ENCODE measurements at places on chromosomes 13 and 19. TPM values are rescaled to one million over a fixed set of nuclear protein-coding genes. Genes with fewer than 3 reads are reported as not detected.

GRCh38 chr13:111215081-111216047 lies 100.3 kb downstream of the ARHGEF7 start:
- DNase-seq: no peak

The CLDN10 gene
- polyA plus RNA-seq: not detected

GRCh38 chr13:22027566-22027965 lies 356.7 kb downstream of the FGF9 start:
- no peak for DNase-seq

DNA sequence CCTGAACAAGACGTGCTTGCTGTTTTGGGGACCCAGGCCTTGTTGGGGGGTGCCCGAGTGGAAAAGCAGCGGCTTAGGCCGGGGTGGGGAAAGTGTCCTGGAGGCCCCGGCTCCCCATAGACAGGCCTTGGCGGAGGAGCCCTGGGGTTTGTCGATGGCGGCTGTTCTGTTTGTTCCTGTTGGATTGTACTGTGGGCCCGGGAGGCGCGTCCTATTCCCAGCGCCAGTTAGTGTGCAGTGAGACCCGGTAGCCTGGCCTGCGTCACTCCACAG lies 11.1 kb downstream of the NCLN start:
- DNase-seq: no peak

DNA sequence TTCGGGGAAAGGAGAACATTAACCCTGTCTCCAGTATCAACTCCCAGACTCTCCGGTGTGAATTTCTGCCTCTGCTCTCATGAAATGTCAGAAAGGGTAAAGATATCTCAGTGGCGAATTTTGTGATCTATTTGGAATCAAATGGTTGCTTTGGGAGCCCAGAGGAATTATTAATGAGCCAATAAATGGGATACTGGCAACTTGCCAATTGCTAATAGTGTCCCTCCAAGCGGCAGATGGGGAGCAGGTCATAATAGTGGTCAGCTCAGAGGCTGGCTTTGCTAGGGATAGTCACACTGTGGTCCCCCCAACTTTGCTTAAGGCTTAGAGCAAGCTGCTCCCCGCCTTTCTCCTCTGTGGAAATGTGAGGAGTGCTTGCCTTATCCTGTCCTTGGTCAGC lies 176.1 kb upstream of the KL start:
- no peak for DNase-seq

- DNase-seq: no peak
Observed at GRCh38 chr19:15891434-15891833, 6.4 kb downstream of the CYP4F2 start.

The ZNF135 gene
- polyA plus RNA-seq: 2.4 TPM

GRCh38 chr13:59133903-59134302 lies 1029.8 kb downstream of the DIAPH3 start:
- no peak for DNase-seq

- no peak for DNase-seq
Observed at GRCh38 chr13:53045189-53045588, 16.6 kb downstream of the OLFM4 start.

The HDGFL2 gene
- 48.5 TPM for polyA plus RNA-seq

DNA sequence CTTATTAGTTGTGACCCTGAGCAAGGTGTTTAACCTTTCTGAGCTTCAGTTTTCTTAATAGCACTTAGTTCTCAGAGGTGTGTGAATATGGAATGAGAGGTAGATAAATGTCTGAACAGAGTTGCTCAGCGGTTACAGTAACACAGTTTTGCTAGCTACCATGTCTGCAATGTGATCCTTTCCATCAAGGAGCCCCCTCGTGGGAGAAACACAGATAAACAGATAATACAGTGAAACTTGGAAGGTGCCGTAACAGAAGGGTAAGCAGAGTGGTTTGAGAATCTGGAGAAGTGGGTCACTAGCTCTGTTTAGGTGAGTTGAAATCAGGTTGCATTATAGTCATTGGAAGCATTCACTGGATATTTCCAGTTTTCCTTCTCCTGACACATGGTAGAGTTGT lies 38.9 kb downstream of the IRS2 start:
- DNase-seq: no peak

GRCh38 chr13:107900775-107901174 lies 314.6 kb downstream of the LIG4 start:
- DNase-seq: peak; percentile 87

The ZGLP1 gene
- 3.1 TPM for polyA plus RNA-seq

The TMEM91 gene
- 5.5 TPM for polyA plus RNA-seq

The KIR2DL4 gene
- not detected for polyA plus RNA-seq

GRCh38 chr19:2096480-2097202 lies at the start of gene IZUMO4:
IZUMO4 (plus strand) TSS chr19:2096915; CDS start chr19:2096946, 31 bp downstream.
- DNase-seq: peak; percentile 96

DNA sequence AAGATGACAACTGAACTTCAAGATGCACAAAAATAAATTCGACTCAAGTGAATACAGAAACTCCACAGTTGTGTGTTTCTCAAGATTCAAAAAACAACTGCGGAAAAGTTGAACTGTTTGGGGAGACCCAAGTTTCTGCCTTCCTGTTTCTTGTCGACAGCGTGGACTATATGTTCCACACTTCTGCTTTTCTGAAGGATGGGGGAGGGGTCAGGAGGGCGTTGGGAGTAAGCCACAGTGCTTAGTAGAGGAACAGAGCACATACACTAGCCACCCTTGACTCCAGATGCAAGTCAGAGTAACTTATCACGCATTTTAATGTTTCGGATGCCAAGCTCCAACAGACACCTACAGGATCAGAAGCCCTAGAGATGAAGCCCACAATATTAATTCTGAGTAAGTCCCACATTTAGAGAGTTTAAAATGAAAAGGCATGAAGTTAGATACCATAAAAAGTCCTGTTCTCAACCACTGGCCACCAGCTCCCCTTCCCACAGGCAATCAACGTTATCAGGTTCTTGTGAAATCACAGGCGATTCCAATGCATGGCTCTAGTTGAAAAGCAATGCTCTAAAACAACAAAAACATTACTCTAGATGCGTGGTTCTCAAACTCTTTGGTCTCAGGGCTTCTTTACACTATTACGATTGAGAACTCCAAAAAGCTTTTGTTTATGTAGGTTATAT lies 4.2 kb downstream of the TUBGCP3 start:
- DNase-seq: no peak

DNA sequence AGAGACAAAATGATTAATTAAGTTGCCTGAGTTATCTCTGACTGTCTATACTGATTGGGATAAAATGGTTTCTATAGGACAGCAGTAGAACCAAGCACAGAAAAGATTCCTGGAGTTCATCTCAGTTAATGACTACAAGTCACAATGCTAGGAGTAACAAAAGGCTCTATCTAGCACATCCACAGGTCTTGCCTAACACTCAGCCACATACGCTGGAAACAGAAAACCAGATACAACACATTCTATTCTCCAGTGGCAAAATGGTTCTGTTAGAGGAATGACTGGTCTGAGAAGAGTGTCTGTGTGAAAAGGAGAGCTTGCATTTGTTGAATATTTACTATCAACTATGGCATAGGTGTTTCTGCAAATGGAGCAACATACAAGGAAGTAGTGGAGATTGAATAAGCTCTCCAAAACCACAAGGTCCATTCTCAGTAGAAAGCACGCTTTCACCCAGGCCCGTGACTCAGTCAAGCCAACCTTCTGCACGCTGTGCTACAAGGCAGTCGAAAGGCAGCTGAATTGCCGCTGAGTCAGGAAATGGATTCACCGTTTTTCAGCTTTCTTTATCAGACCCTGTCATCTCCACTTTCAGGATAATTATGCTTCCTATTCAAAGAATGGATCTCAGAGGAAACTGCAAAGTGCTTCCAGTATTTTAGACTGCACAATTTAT lies 761.5 kb downstream of the EFNB2 start:
- DNase-seq: peak; percentile 57

DNA sequence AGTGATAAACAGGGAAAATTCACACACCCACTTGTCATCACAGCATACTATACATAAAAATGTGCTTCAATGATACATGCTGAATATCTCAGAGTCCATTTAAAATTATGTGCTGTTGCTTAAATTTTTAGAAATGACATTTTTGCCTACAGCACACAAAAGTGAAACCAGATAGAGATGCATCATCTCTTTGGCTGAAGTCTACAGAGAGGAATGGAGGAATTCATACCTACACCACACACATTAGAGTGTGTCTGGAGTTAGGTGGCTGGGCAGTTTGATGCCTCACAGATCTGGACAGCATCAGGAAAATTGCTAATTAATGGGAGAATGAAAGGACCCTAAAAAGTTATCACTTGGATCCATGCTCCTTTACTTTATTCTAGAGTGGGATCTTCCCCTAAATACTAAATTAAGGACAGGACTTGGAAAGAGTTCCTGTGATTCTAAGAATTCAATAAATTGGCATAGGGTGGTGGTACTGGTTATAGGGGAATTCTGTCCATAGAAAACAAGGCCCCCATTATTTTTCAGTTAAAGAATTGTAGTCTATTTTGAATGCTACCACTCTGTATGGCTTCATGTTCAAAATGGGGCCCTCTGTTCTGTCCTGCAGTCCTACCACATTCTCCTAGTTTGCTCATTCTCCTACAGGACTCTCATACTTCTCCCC lies 41.3 kb downstream of the RCBTB2 start:
- DNase-seq: peak; percentile 22

DNA sequence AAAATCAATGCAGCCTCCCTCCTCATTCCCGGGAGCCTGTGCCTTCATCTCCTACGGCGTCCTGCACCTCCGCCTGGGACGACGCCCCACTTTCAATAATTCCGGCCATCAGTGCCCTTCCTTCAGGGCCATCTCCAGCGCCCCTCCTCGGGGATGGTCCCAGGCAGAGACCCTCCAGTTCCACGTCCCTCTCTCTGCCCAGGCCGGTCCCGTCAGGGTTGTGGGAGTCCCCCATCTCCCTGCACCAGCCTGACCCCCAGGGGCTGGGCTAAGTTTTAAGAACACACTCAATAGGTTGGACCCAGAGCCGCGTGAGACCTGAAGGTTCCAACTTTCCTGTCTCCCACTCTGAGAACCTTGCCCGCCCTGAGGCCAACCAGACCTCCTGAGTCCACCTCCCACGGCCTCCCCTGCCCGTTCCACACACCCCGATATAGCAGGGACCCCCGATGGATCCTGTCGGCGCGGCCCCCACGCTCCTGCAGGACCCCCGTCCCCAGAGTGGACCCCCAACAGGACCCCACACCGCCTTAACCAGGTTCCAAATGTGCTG lies 646 bp downstream of the TMEM161A start:
- no peak for DNase-seq

DNA sequence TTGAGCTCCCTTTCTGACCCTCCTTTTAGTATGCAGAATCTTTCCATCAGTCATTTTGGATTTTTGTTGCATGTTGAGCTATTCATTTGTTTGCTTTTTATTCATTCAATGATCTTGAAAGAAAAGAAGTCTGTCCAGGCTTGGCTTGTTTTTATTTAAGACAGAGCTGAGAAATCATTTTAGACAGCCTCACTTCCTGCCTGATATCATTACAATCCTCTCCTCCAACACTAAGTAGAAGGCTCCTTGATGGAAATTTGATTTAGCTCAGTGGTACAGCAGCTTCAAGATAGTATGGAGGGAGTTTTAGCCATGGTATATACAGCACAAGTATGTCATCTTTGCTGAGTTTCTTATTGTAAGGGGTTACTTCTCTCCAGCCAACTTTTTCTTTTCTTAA lies 28.4 kb downstream of the MBNL2 start:
- DNase-seq: no peak

DNA sequence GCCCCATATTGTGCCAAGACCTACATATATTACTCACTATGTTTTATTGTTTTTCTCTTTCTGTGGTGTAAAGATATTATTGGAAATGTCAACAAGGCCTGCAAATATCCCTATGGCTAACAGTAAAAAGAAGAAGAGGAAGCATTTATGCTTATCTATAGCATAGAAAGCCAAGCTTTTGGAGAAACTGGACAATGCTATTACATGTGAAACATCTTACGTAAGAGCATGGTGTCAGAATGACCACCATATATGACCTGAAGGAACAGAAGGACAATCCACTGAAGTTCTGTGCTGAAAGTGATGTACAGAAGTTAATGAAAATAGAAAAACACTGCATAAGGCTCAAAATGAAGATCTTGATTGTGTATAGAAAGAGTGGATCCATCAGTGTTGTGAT lies 145.2 kb downstream of the KCTD12 start:
- no peak for DNase-seq

- DNase-seq: no peak
Observed at GRCh38 chr19:32012886-32013631, 332.4 kb upstream of the ZNF507 start.

DNA sequence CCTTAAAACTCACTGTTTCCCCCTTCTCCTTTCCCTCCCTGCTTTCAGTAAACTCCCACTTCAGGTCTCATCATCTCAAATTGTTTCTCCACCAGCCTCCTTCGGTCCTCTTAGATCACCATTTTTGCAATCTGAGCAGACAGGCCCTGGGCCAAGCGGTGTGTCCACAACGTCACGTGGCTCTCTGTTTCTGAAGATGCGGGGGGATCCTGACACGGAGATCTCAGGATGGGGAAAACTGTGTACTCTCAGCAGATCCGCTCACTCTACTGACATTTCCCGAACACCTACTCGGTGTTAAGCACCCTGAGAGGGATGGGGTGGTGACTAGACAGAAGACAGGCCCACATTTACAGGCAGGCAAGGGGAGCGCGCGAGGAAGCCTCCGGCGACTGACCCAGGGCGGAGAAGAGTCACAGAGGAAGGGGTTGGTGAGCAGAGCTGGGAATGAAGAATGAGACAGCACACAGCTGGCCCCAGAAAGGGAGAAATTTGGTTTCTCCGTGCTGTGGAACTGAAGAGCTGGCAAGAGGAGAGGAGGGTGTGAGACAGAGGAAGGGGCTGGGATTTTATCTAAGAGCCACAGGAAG lies 38.8 kb downstream of the SERP2 start:
- DNase-seq: no peak

The FLT3LG gene
- 10.2 TPM for polyA plus RNA-seq

DNA sequence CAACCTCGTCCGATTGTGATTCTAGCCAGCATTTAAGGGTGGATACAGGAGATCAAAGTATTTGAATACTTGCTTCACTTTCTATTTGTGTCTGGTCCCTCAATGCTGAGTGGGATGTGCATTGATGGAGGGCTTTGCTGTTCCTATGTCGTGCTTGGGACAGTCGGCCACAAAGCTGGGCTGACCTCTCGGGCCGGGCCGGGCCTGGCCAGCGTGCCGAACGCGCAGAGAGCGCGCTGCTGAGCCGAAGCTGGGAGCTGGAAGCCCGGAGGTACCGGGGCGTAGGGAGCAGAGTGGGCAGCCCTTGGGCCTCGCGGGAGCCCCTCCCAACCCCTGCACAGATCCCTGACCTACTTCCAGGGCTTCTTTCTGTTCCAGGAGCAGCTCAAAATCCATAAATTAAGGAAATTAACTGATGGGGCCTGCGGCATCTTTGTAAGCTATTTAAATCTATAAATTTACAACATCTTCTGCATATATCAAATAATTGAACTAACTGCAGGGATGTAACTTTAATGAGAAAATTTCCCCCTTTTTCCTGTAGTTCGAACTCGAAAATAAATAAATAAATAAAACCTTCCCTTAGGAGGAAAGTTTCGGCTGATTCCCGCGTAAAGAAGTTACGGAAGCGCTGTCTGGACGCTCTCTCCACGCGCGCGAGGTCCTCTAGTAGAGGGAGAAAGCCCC lies 1.8 kb upstream of the KCTD15 start:
- DNase-seq: no peak

Data from IMR-90 (cell line).